ENCODE measurements at places on chromosomes 16 and 17.

DNA sequence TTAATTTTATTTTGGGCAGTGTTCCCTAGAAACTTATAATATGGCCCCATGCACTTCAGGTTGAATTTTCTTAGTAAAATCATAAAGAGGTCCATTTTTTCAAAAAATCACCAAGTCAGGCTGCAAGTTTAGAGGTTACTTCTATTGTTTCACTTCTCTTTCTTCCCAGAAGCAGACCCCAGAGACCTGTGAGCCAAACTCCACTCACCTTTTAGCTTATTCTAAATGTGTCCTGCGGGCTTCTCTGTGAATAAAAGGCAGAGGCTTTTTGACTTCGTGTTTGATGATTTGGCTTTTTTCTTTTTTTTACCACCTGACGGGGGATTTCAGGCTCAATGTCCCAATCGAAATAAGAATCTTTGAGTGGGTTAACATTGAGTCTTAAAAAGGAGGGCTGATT lies 7.4 kb downstream of the PRKCB start:
- no peaks in the 10 kb centered on the region for H3K36me3 ChIP-seq
- H3K4me1 ChIP-seq = no peaks in the 10 kb centered on the region
- no peaks in the 10 kb centered on the region for H3K27me3 ChIP-seq
- H3K27ac ChIP-seq = no peak overlapping the region

GRCh38 chr17:81048827-81049371 lies 13.9 kb downstream of the BAIAP2 start:
- no peak for DNase-seq
- no peak overlapping the region for H3K27ac ChIP-seq
- H3K4me3 ChIP-seq = no peak overlapping the region

DNA sequence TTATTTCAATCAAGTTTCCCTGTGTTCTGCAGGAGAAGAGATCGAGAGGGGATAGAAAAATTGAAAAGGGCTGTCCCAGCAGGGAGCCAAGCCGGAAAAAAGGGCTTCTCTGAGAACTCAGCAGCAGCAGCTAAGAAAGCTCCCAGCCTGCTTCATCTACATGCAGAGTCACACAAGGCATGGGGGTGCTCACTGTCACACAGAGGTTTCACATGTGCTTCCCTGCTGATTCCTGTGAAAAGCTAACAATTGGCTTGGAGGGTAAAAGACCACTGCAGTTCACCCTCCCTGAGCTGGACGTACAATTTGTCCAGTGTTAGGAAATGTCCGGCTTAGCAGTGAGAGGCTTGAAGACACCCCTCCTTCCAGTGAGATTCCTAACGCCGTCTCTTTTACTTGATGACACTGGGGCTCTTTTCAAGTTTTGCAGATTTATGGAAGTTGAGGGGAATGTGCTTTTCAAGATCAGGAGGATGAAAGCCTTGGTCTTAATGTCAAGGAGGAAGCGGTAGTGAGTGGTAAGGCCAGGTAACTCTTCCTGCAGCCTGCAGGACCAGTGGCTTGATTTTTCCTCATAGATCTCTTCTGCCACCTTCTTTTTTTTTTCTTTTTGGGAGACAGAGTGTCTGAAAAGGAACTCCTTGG lies 85.6 kb downstream of the WNT3 start:
- no peak overlapping the region for H3K27ac ChIP-seq
- H3K4me3 ChIP-seq = no peak overlapping the region
- no peak for DNase-seq
- H3K27me3 ChIP-seq = no peaks in the 10 kb centered on the region
- H3K36me3 ChIP-seq = no peaks in the 10 kb centered on the region

GRCh38 chr16:59859676-59860402 lies 1125.7 kb upstream of the GOT2 start:
- no peak overlapping the region for H3K4me3 ChIP-seq
- no peak overlapping the region for H3K27ac ChIP-seq
- H3K36me3 ChIP-seq = no peaks in the 10 kb centered on the region
- H3K4me1 ChIP-seq = no peaks in the 10 kb centered on the region

DNA sequence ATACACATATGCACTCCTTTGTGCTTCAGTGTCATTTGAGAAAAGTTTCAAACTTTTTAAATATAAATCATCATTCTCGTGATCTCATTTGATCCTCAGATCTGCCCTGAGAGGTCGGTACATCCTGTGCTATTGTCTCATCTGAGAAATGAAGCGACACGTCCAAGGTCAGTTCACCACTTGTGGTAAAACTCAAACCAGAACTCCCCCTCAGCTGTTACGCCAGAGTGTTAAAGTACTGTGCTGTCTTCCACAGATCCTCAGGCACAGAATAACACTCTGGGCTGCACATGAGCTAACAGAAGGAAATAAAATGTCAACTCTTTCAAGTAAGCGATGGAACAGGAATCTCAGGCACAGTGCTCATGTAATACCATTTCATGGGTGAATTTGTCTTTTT lies 31.4 kb downstream of the ANKFN1 start:
- no peak overlapping the region for H3K4me3 ChIP-seq
- no peak for DNase-seq
- H3K27ac ChIP-seq = no peak overlapping the region
- no peaks in the 10 kb centered on the region for H3K36me3 ChIP-seq

DNA sequence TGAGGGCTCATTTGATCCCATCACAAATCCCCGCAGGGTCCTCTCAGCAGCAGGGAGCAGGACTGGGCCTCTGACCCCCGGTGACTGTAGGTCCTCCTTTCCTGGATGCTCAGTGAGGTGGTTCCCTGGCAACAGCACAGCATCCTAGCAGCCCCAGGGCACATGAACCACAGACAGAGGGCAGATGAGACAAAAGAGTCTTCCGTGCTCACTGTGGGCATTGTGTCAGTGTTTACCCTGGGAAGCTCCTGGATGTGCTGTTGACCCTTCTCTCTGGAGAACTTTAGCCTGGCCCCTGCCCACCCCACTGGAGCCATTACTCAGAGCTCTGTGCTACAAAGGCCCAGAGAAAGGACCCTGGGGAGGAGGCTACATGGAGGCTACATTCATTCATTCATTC lies 21.7 kb upstream of the TMEM220 start:
- no peaks in the 10 kb centered on the region for H3K36me3 ChIP-seq
- DNase-seq = no peak
- H3K27me3 ChIP-seq = no peaks in the 10 kb centered on the region
- no peak overlapping the region for H3K4me3 ChIP-seq
- H3K4me1 ChIP-seq = peaks cover 8% of the 10 kb centered on the region

GRCh38 chr16:82980810-82981209 lies 354.0 kb downstream of the CDH13 start:
- H3K4me3 ChIP-seq = no peak overlapping the region
- H3K27ac ChIP-seq = no peak overlapping the region

DNA sequence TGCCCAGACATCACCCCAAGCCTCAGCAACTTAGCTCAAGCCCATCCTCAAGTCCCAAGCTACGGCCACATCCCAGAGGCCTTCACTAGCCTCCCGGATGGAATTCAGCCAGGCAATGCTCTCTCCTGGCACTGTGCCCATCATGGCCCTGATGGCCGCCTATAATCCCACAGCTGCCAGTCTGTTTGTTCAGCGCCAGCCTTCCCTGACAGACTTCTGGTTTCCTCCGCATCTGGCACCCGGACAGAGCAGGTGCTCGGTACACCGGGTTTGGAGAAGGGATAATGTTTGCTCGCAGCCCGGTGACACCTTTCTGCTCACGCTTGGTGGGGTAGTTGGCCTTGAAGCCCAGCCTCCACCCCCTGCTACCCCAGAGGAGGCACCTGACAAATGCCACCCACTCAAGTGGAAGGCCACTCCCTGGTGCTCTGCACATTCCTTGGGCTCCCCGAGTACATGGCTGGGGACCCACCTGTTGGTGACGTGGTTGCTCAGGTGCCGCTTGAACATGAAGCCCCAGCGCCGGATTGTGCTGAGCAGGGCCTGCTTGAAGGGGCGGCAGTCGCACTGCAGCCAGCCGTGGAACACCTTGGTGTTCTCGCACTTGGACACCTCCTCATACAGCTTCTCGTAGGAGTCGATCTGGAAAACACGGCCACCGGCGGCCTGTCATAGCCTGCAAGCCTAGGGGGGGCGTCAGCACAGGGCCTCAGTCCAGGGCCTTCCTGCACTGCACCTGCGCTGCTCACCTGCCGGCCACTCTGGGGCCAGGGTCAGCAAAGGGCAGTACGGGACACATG lies 47.1 kb downstream of the DNAH17 start:
- peak; percentile 89 for DNase-seq
- H3K4me3 ChIP-seq = no peak overlapping the region
- H3K36me3 ChIP-seq = no peaks in the 10 kb centered on the region
- H3K4me1 ChIP-seq = no peaks in the 10 kb centered on the region

DNA sequence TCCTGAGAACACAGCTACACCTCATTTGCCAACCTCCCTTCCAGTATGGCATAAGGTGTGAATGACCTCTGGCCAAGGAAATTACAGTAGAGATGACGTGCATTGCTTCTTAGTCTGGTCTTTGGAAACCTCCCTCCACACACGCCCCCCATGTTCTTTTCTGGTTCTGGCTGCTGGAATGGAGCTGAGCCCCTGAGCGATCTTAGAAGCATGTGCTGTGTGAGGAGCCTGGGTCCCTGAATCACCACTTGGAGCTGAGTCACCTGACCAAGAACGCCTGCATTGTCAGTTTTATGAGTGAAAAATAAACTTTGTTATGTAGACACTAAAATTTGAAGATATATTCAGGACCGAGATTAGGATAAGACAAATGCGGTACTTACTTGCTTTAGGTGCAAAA lies 51.4 kb downstream of the HS3ST3A1 start:
- H3K27me3 ChIP-seq = no peaks in the 10 kb centered on the region
- H3K27ac ChIP-seq = no peak overlapping the region
- no peak for DNase-seq
- no peak overlapping the region for H3K4me3 ChIP-seq
- H3K36me3 ChIP-seq = no peaks in the 10 kb centered on the region
- H3K4me1 ChIP-seq = no peaks in the 10 kb centered on the region

- no peaks in the 10 kb centered on the region for H3K36me3 ChIP-seq
- no peak overlapping the region for H3K27ac ChIP-seq
- no peaks in the 10 kb centered on the region for H3K27me3 ChIP-seq
- no peak for DNase-seq
- no peaks in the 10 kb centered on the region for H3K4me1 ChIP-seq
Measured at GRCh38 chr17:20066253-20066652, 57.1 kb downstream of the SPECC1 start.

DNA sequence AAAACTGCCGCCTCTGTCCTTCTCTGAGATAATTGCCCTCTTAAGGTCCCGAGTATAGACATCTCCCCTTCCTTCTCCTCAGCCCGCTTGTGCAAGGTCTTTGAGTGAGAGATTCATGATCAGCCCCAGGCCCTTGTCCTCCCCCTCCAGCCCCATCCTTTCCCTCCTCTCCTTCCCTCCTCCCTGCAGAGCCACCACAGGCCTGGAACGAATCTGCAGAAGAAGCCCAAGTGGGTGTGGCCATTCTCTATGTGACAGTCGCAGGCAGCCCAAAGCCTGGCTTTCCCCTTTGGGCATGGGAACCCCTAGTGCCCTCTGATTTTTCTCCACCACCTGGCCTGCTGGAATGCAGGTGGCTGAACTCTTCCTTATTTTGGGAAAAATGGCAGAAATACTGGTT lies 7.2 kb upstream of the NDRG4 start:
- no peak overlapping the region for H3K27ac ChIP-seq
- no peaks in the 10 kb centered on the region for H3K27me3 ChIP-seq
- H3K4me3 ChIP-seq = no peak overlapping the region
- no peaks in the 10 kb centered on the region for H3K36me3 ChIP-seq
- no peaks in the 10 kb centered on the region for H3K4me1 ChIP-seq

DNA sequence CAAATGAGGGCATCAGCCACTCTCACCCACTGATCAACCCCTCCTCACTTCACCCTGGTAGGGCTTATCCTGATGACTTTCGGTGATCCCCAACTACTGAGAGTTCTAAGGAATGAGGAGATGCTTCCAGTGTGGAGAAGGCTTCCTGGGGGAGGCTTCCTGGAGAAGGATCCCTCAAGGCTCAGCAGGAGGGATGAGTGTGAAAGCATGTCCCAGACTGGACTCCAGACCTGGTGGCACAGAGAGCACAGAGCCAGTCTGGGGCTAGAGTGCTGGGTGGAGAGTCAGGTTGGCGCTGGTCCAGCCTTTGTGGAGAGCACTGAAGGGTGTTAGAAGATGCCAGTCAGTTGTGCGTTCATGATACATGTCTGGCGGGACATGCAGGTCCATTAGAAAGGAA lies 53.7 kb downstream of the PLD6 start:
- no peak for DNase-seq
- H3K4me3 ChIP-seq = no peak overlapping the region
- H3K36me3 ChIP-seq = peaks cover 71% of the 10 kb centered on the region
- H3K4me1 ChIP-seq = no peaks in the 10 kb centered on the region
- no peak overlapping the region for H3K27ac ChIP-seq

DNA sequence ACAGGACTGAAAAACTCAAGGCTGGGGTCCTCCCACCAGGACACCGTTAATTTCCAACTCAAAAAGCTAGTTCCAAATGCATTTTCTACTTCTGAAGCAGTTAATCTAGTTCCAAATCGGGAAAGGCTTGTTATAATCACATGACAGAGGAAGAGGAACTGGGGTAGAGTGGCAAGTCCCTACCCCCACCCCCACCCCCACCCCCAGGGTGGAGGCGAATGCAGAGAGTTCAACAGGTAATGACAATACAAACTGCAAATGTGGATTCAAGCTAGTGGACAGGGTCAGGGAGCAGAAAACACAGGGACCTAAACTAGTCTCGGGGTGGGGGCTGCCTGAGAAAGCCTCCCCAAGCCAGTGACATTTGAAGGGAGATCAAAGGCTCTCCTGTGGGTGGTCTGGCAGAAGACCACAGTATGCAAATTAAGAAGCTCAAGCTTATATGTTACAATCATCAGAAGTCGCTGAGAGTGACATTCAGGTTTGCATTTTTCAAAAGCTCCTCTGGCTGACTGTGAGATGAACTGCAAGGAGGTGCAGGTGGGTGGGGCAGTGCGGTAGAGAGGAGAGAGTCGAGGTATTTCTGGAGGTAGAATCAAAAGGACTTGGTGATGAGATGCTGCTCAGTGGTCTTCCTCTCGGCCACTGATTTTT lies 56.4 kb upstream of the SLC25A19 start:
- peaks cover 1% of the 10 kb centered on the region for H3K4me1 ChIP-seq
- DNase-seq = no peak
- no peak overlapping the region for H3K4me3 ChIP-seq
- H3K27ac ChIP-seq = no peak overlapping the region
- H3K36me3 ChIP-seq = no peaks in the 10 kb centered on the region
- no peaks in the 10 kb centered on the region for H3K27me3 ChIP-seq

- H3K27ac ChIP-seq = no peak overlapping the region
- no peaks in the 10 kb centered on the region for H3K36me3 ChIP-seq
- H3K4me1 ChIP-seq = no peaks in the 10 kb centered on the region
- no peak for DNase-seq
- no peaks in the 10 kb centered on the region for H3K27me3 ChIP-seq
- H3K4me3 ChIP-seq = no peak overlapping the region
Measured at GRCh38 chr17:72643575-72644216, 448.8 kb downstream of the SLC39A11 start.

GRCh38 chr17:47872651-47873161 lies 21.7 kb upstream of the SP6 start:
- no peak overlapping the region for H3K4me3 ChIP-seq
- H3K36me3 ChIP-seq = no peaks in the 10 kb centered on the region
- H3K27me3 ChIP-seq = no peaks in the 10 kb centered on the region
- H3K4me1 ChIP-seq = no peaks in the 10 kb centered on the region
- DNase-seq = no peak

DNA sequence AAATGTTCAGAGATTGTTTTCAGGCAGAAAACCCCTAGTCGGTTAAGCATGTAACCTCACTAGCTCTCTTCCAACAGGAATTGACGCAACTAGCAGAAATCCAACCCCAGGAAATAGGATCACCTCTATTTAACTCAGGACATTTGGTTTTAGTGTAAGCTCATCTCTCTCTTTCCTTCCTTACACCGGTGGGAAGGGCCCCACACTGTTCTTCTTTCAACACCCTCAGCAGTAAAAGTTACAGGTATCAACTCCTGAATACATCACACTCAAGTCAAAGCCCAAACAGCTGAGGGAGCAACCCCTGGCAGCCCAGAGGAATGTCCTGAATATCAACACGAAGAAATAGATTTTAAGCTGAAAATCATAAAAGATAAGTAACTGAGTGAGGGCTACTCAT lies 191.2 kb upstream of the KIF2B start:
- H3K27ac ChIP-seq = no peak overlapping the region
- H3K4me1 ChIP-seq = no peaks in the 10 kb centered on the region
- H3K4me3 ChIP-seq = no peak overlapping the region

Measured in pancreas (tissue), 10 donors.